Dermis lymphatic vessel endothelial cell (primary cell): ENCODE measurements at places on chromosomes 7 and 10. TPM values are rescaled to one million over a fixed set of nuclear protein-coding genes. Genes with fewer than 3 reads are reported as not detected.

Gene FBXL13
- total RNA-seq: 0.22 and 0.34 TPM in 2 replicates

Gene CPA4
- 0.54 TPM in 1 of 2 replicates, not detected in the other for total RNA-seq

Gene TEX47
- total RNA-seq: not detected in 2 replicates

Gene CDHR3
- total RNA-seq: 0.98 and 1.5 TPM in 2 replicates

Gene EVX1
- total RNA-seq: not detected in 2 replicates

Gene POLR2J3
- total RNA-seq: 18.0 and 45.6 TPM in 2 replicates

Gene SLC39A12
- total RNA-seq: not detected in 2 replicates

Gene ZWINT
- 6.2 and 10.2 TPM in 2 replicates for total RNA-seq

Gene GIMAP8
- 164 and 241 TPM in 2 replicates for total RNA-seq
